ENCODE measurements at places on chromosomes 5 and 9.

- DNase-seq: peak; percentile 11
Measured at GRCh38 chr5:142924135-142924883, 154.1 kb downstream of the ARHGAP26 start.

GRCh38 chr5:113083481-113083880 lies 106.9 kb downstream of the DCP2 start:
- DNase-seq: no peak

- DNase-seq: peak; percentile 15
Measured at GRCh38 chr5:157100140-157100679, 8.6 kb downstream of the HAVCR2 start.

- no peak for DNase-seq
Measured at GRCh38 chr9:14750821-14751220, 28.3 kb upstream of the CER1 start.

DNA sequence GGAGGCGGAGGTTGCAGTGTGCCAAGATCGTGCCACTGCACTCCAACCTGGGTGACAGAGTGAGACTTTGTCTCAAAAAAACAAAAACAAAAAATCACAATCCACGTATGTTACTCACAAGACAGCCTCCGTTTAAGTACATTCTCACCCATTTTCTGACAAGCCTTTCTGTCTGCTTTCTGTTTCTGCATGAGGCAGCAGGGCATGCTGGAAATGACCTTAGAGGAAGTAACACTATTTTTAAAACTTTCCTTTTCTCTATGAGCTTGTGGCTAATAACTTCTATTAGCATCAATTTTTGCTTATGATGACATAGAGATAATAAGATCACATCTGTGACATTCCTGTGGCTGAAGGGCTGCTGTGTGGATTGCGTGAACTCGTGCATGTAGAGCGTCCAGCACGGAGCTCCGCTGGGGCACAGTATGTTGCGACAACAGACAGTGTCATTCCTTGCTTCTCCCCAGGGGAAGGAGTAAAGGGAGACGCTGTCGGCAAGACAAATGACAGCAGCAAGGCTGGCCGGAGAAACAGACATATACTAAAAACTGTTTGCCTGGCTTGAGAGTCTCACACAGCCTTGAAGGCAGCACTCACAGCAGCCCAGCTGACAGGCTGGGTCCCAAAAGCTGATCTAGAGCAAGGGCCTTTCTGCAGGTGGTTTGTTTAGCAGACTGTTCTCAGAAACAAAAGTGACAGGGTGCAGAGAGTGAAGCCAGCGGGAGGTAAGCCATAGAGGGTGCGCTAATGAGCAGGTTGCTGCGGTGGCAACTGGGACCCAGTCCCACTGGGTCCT lies 1.6 kb downstream of the BTNL3 start:
- DNase-seq: no peak

GRCh38 chr5:154242964-154243376 lies 52.4 kb downstream of the GALNT10 start:
- no peak for DNase-seq

DNA sequence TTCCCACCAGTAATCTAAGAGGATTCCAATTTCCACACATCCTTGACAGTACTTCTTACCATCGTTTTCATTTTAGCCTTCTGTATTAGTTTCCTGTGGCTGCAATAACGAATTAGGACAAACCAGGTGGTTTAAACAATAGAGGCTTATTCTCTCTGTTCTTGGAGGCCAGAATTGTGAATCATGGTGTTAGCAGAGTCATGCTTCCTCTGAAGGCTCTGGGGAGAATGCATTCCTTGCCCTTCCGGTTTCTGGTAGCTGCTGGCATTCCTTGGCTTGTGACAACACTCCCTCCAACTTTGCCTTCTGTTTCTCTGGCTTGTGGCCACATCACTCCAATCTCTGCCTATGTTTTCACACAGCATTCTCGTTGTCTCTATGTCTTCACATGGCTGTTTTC lies 23.5 kb downstream of the RIGI start:
- DNase-seq: peak; percentile 63

DNA sequence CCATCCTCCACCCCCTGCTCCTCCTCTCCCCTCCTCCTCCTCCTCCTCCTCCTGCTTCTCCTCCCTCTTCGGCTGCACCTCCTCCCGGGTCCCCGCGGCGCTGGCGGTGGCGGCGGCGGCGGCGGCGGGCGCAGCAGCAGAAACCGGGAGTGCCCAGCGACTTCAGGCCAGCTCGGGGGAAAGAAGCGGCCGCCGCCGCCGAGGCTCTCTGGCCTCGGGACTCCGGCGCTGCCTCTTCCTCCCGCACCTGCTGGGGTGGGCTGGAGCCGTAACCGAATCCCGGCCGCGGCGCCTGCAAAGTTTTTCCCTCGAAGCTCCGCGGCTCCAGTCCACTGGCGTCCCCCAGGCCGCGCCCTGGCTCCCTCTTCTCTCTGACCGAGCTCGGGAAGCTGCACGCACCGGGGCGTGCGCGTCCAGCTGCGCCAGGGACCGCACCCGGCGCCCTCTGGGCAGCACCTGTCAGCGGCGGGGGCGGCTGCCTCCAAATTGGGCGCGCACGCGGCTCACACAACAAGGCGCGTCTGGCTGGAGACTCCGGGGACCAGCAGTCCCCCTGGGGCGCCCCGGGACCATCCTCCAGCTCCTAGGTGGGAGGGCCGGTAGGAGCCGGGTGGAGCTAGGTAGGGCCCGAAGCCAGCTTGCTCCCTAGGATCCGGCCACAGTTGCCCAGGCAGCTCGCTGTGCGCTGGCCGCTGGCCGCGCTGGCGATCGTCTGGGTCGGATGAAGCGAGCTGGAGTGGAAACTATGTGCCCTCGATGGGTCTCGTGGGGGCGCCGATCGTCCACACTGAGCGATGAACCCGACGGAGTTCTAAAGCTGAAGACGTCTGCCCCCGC lies at the start of gene MCTP1:
MCTP1 (minus strand) TSS at position 523 of the 837 bp plus-strand sequence.
- peak; percentile 8 for DNase-seq

GRCh38 chr9:35920051-35920620 lies 10.8 kb downstream of the SPAAR start:
- no peak for DNase-seq

DNA sequence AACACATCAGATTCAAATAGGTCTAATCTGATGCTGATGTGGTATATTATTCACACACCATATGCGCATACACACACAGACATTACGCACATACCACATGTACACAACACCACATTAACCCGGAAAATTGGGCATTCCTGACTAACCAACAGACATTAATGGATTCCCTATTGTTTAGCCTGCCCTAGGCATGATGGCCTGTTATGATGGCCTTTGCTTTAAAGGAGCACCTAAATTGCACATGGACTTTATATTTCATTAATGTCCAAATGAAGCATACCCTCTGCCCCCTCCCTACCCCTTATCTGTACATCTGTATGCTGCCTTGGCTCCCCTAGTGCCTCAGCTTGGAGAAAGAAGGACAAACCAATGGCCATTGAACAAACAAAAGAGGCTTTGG lies 127.7 kb upstream of the PRLR start:
- no peak for DNase-seq

DNA sequence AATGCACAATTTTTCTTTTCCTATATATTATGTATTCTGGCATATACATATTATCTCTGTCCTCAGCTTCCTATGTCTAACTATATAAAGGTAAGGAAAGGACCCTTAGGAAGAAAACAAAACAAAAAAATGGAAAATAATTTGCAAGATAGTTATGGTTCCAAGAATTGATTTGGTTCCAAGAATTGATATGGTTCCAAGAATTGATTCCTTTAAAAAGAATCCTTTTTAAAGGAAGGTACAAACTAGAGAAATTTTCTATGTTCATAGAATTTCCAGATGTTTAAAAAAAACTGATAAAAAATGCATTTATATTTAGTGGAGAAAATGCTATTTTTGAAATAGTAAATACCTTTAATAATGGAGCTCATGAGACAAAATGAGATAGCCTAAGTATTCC lies 12.1 kb downstream of the LYRM7 start:
- DNase-seq: no peak

GRCh38 chr5:80192507-80193241 lies 63.2 kb downstream of the SERINC5 start:
- DNase-seq: no peak

GRCh38 chr5:176741561-176742211 lies 68.7 kb upstream of the UNC5A start:
- no peak for DNase-seq

GRCh38 chr5:96645091-96645490 lies 17.1 kb upstream of the CAST start:
- DNase-seq: no peak

GRCh38 chr9:130963916-130964315 lies 24.9 kb upstream of the FIBCD1 start:
- no peak for DNase-seq

DNA sequence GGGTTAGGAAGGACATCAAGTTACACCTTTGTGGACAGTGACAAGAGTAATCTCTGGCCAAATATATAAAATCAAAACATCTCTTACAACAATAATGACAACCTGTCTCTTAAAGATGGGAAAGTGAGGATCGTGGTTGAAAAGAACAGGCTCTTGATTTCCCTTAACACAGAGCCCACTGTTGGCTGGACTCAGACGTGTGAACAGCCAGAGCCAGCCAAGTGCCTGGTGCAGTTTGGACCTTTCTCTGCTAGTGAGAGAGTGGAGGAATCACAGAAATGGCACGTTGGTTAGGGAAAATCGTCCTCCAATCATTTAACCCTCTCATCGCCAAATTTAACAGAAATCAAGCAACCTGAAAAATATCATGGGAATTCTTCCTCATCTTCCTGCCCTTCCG lies 131.3 kb downstream of the GNA14 start:
- DNase-seq: no peak

- no peak for DNase-seq
Measured at GRCh38 chr5:164336906-164337305, 831.5 kb downstream of the MAT2B start.

GRCh38 chr5:67639313-67639712 lies 442.7 kb upstream of the CD180 start:
- no peak for DNase-seq

GRCh38 chr5:158246661-158247060 lies 387.7 kb upstream of the CLINT1 start:
- no peak for DNase-seq

DNA sequence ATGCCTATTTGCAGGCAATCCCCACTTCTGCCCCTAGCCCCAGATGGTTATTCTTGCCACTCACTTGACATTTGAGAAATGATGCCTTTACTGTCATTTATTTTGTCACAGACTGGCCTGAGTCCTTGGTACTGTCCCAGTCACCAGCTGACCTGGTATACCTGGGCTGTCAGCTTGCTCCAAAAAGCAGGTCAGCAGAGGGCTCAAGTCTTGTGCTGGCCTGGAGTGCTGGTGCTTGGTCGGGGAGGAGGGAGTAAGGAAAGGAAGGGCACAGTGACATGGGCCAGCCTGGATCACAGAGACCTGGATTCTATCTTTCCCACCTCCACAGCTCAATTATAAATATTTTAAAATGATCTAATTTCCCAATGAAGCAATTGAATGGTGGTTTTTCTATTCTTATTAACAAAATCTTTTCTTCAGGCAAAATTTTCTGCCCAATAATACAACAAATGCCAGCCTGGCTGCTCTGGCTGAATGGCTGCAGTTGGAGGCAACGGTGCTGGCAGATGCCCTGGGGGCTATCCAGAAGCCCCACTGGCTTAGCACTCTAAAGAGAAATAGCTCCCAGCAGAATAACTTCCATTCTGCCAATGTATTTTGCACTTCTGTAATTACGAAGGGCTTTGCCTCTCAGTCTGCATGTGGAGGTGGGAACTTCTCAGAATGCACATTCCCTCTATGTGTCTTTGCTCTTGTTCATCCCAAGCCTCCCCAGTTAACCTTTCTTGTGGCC lies 160.6 kb downstream of the GADD45G start:
- DNase-seq: no peak

GRCh38 chr5:149731617-149732323 lies 1.7 kb downstream of the PPARGC1B start:
- peak; percentile 56 for DNase-seq

DNA sequence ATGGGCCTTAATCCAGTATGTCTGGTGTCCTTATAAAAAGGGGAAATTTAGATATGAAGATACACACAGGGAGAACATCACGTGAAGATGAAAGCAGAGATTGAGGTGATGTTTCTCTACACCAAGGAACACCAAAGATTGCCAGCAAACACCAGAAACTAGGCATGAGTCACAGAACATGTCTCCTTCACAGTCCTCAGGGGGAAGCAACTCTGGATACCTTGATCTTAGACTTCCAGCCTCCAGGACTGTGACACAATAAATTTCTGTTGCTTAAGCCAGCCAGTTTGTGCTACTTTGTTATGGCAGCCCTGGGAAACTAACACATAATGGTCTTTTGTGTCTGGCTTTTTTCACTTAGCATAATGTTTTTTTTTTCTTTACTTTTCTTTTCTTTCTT lies 41.2 kb upstream of the STRBP start:
- DNase-seq: no peak

GRCh38 chr9:137454597-137455358 lies 4.4 kb downstream of the NSMF start:
- no peak for DNase-seq

- no peak for DNase-seq
Measured at GRCh38 chr5:172450861-172451695, 3.2 kb downstream of the SH3PXD2B start.

DNA sequence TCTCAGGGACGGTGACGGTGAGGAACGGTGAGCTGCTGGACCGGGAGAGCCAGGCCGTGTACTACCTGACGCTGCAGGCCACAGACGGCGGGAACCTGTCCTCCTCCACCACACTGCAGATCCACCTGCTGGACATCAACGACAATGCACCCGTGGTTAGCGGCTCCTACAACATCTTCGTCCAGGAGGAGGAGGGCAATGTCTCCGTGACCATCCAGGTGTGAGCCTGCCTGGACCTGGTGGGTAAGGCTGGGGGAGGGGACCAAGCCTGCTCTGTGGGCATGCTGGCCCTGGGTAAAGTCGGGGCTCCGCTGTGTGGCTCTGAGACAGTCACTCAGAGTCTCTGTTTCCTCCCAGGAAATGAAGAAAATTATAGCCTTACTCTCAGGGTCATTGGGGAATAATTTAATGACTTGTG lies 29.3 kb downstream of the CDHR2 start:
- peak; percentile 50 for DNase-seq

- DNase-seq: no peak
Measured at GRCh38 chr5:34621277-34622097, 34.6 kb upstream of the RAI14 start.
